ENCODE measurements at places on chromosomes 13 and 19.

DNA sequence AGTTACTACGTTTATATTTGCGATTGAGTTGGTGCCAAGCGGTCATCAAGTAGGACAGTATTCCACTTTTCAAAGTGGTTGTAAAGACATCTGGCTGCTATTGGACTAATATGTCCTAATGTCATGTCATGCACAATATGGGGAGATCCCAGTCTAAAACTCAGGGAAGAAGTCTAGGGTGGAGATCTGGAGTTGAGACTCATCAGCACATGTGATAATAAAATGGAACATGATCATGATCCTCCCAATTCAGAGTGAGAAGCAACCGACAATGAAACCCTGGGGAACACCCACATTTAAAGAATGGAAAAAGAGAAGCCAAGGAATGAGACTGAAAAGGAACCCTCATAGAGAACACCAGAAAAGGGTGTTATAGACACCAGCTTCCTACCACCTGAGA is 80.2 kb downstream of the USP12 start:
- no peak for DNase-seq

DNA sequence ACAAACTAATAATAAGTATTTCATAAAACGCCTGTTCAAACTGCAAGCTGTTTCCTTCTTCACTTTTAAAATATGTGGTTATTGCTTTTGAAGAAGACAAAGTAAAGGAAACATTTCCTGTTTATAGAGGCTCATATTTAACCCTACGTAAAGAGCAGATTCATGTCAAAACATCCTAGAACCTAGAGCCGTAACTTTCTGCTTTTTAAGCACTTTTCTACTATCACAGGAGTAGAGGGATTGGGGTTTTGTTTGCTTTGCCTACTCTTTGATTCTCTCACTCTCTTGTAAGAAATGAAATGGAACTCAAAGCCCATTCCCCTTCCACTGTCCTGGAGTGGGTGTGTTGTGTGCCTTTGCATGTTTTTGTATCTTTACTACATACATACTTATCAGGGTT is 54.0 kb upstream of the GPR183 start:
- no peak for DNase-seq

DNA sequence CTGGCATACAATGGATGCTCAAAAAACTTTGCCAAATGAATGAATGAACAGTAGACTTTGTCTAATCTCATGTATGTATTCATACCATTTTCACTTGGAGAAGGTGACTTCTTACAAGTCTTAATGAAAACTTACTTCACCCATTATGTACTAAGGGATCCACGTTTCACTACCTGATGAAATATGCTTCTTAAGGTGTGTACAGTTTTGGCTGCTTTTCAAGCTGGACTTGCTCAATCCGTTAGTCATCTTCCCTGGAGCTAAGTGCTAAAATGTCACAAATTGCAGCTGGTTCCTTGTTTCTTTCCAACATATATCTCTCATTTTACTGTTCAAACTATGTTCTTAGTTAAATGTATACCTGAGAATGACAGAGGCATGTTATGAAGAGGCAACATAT is 4.2 kb upstream of the CCNA1 start:
- DNase-seq, result no peak

DNA sequence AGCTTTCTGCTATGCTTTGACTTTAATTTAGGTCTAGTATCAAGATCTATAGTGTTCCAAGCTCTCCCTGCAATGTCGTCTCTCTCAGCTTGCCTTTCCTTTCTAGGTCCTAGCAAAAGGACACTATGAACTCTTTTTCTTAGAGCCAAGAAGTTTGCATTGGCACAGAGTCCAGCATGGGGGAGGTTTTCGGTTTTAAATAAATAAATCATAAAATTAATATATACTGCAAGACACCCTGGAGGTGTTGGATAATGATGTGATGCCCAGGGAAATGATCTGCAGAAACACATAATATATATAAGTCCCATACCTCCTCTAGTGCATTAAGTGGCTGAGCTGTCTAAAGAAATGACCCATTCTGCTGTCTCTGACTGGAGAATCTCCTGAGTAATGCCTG is 316.4 kb upstream of the MAB21L1 start:
- DNase-seq, result no peak

DNA sequence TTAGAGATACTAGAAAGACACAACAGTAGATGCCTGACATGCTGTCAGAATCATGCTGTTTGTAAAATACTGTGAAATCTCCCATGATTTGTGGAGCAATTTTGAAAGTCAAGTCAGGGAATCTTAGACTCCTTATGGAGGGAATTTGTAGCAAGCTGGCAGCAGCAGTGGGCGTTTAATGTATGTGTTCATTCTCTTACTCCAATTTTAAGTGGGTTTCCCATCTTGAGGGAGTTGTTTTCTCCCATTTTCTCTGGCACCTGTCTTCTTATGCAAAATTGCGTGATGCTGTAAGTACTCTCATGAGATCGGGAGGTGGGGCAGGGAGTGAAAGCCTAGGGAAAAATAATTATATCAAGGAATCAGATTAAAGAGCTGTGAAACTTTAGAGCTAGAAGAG is 16.0 kb upstream of the GTF2F2 start:
- DNase-seq, result no peak

- DNase-seq, result no peak
These were observed 122.0 kb upstream of the FNDC3A start for GRCh38 chr13:48853728-48854102.

DNA sequence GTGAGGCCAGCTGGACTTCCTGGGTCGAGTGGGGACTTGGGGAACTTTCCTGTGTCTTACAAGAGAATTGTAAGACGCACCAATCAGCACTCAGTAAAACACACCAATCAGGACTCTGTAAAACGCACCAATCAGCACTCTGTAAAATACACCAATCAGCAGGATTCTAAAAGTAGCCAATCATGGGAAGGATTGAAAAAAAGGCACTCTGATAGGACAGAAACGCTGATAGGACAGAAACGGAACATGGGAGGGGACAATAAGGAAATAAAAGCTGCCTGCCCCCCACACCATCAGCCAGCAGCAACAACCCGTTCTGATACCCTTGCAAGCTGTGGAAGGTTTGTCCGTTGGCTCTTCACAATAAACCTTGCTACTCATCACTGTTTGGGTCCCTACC is 73.1 kb upstream of the SGCG start:
- no peak for DNase-seq

- no peak for DNase-seq
These were observed 49.4 kb upstream of the INTS6 start for GRCh38 chr13:51502153-51502651.

- no peak for DNase-seq
These were observed 1.4 kb upstream of the LGI4 start for GRCh38 chr19:35136231-35136630.

GRCh38 chr19:40278361-40279035 is 6.6 kb downstream of the AKT2 start:
- no peak for DNase-seq

- DNase-seq, result no peak
These were observed 73.7 kb downstream of the CYSLTR2 start for GRCh38 chr13:48727241-48728011.

- no peak for DNase-seq
These were observed 383 bp downstream of the ZNF581 start for GRCh38 chr19:55643887-55644176.

DNA sequence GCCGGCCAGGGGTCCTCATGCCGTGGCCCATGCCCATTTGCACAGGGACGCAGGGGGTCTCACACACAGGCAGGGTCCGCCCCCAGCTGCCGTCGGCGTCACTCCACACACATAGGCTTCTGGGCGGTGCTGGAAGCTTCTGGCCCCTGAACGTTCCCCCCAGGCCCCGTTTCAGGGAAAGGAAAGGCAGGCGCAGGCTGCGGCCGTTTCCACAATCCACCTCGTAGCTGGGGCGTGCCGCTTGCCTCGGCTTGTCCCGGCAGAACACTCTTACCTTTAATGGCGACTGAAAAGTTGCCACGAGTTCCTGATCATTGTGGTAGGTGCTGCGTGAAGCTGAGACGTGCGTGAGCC is 53.4 kb downstream of the MCF2L start:
- no peak for DNase-seq

- no peak for DNase-seq
These were observed 197.4 kb downstream of the DLEU7 start for GRCh38 chr13:50646070-50646469.

DNA sequence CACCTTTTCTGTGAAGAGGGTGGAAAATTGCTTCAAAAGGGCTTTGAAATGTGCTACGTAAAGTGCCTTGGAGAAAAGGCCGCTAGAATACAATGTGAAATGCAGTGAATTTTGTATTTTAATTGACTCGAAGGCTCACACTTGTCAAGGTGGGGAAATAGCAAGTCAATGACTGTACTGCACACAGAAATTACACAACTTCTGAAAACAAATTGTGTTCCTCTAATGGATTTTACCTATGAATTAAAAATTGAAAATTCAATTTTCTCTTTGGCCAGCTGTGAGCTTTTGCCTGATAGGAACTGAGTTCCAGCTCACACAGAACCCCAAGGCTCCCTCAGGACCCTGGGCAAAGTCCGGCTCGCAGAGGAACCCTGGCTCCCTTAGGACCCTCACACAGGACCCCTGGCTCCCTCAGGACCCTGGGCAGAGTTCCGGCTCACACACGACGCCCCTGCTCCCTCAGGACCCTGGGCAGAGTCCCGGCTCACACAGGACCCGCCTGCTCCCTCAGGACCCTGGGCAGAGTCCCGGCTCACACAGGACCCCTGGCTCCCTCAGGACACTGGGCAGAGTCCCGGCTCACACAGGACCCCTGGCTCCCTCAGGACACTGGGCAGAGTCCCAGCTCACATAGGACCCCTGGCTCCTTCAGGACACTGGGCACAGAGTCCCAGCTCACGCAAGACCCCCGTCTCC is 324.9 kb downstream of the UQCRFS1 start:
- no peak for DNase-seq

DNA sequence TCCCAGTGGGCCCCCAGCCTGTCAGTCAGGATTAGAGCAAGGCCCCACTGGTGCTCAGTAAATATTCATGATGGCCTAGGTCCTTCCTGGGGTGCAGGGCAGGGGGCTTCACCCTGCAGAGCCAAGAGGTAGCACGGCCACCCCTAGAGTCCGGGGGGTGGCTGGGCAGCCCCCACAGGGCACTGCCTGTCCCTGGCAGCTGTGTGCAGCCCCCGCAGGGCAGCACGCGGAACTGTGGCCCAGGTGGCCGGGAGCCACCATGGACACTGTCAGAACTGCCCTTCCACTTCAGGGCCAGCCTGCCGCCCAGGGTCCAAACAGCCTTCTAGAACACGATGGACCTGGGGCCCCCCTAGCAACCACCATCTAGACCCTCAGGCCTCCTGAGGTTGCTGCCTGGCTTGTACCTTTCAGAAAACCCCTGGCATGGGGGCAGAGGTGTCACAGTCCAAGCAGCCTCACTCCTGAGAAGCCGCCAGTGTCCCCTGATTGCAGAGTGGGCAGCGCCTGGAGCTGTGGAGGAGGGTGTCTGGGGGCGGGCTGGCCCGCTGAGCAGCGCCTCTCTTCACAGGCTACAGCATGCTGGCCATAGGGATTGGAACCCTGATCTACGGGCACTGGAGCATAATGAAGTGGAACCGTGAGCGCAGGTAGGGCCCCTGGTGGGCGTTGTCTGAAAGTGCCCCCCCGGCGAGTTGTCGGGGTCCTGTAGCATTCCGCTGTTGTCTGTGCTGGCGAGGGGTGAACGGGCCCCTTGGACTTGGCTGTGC is 2.9 kb upstream of the YJEFN3 start:
- DNase-seq, result no peak

GRCh38 chr13:39835253-39835652 is 179.8 kb downstream of the COG6 start:
- DNase-seq, result no peak

DNA sequence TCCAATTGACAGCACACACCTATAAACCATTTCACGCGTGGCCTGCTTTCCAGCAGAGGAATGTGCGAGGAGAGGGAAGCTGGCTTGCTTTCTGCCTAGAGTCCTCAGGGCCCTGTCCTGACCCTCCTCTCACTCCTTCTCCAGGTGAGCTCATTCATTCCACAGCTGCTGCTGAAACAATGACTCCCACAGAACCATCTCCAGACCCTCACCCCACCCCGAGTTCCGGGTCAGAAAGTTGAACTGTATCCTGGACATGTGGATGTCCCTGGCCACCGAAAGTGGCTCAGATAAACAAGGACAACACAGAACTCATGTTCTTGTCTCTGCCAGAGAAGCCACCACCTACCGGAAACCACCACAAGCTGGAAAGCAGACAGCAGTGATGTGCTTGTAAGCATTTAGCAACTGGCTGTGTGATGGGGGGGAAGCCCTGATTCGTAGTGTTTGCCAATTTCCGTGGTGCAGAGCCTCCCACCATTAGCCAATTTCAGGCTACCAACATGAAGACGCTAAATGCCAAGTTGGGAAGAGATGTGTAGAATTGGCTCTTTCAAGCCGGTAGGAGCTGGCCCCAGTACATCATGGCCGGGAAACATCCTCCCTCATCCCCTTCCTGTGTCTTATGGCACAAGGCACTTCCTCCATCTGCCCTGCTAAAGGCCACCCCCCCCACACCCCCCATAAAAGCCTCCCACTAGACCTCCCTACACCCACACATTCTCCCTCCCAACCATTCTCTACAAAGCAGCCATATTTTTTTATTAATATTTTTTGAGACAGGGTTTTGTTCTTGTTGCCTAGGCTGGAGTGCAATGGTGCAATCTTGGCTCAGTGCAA is 5.0 kb downstream of the SYCE2 start:
- no peak for DNase-seq

GRCh38 chr13:39196965-39197646 is 158.8 kb downstream of the NHLRC3 start:
- DNase-seq, result no peak

- no peak for DNase-seq
These were observed 2020.1 kb upstream of the PCDH20 start for GRCh38 chr13:63435667-63436324.

GRCh38 chr13:93922063-93922855 is 557.2 kb downstream of the DCT start:
- DNase-seq, result no peak

GRCh38 chr13:50529154-50529882 is 314.2 kb downstream of the DLEU7 start:
- peak; percentile 65 for DNase-seq

DNA sequence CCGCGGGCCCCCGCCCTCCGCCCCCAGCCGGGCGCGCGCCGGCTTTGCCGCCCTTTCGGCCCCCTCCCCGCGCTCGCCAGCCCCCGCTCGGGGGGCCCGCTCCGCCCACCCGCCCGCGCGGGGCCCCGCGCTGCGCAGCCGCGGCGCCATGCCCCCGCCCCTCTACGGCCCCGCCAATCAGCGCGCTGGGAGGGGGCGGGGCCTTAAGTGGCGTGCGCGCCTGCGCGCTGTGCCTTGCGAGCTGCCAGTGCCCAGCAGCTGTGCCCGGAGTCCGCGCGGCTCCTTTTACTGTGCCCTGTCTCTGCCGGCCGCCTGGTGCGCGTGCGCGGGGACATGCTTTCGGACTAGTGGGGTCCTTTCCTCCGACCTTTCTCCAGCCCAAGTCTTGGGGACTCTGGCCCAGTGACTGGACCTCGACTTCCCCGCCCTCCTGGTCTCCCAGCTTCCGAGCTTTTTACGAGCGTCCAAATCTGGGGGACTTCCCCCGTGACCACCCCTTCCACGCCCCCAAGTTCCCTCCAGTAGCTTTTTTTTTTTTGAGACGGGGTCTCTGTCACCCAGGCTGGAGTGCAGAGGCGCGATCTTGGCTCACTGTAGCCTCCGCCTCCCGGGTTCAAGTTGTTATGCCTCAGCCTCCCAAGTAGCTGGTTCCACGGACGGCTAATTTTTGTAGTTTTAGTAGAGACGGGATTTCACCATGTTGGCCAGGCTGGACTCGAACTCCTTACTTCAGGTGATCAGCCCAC is at the start of gene MBD3:
Gene MBD3 (minus strand): TSS at position 111 of the 746 bp plus-strand sequence. CDS start 234 bp downstream, outside the sequence.
- peak; percentile 96 for DNase-seq

Data from dorsolateral prefrontal cortex (tissue), 122 donors.